ENCODE measurements at places on chromosomes 3 and 15. TPM values are rescaled to one million over a fixed set of nuclear protein-coding genes. Genes with fewer than 3 reads are reported as not detected.

The SLC35G2 gene
- total RNA-seq, result 1.6 TPM

The SUCNR1 gene
- total RNA-seq, result not detected

DNA sequence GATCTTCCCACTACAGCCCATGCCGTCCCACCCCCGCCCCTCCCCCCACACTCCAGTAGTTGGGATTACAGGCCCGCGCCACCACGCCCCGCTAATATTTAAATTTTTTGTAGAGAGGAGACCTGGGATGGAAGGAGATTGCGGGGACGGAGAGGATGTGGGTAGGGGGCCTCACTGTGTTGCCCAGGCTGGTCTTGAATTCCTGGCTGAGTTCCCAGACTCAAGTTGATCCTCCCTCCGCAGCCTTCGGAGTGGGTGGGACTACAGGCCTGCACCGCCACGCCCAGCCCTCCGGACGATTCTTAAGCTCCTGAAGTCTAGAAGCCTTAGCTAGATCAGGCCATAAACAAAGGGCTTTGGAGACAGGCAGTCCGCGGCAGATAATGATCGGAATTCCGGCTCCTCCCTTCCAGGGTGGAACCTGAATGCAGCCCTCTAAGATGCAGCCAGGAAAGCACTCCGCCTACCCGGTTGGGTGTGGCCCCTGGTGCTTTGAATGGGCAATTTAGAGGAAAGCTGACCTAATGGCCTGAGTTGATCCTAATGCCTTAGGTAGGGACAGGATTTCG lies at the start of gene DPPA2:
Gene DPPA2, minus strand, starts transcription at position 356 of the 569 bp plus-strand sequence. CDS start 1,975 bp downstream, outside the sequence.
- H3K27ac ChIP-seq, result no peak within 1 kb of the TSS
- no peaks in the 10 kb centered on the region for H3K4me1 ChIP-seq

DNA sequence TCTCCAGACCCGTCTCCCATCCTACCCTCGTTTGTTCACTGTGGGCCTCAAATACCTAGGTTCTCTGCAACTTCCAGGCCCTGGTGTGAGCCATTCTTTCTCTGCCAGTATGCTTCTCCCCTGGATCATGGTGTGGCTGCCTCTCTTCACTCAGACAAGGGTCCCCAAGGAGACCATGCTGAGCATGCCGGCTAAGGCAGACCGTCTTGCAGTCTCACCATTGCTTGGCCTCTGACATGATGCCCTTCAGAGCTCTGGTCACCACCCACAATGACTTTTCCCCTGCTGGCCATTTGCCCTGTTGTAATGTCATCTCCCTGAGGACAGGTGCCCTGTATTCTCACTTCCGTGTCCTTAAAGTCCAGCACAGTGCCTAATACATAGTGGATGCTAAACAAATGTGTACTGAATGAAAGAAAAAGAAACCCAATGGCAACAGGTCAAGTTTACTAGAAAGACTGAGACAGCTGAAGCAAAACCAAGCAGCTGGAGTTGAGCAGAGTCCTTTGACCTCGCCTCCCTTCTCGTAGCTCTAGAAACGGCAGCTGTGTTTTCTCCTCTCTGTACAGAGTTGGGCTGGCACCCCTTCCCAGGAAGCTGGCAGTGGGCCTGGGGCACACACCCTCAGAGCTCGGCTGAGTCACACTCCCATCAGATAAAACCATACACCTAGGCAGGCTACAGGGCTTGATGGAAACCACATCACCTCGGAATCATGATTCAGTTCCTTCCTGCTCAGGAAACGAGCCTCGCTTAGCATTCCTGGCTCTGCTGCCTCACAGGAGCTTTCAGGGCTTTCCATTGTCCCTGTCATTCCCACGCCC lies 8.6 kb downstream of the TLR9 start:
- peak; percentile 63 for DNase-seq
- peak overlapping the region; percentile 78 for H3K4me3 ChIP-seq
- H3K27me3 ChIP-seq, result no peaks in the 10 kb centered on the region
- peak overlapping the region; percentile 88 for H3K27ac ChIP-seq

GRCh38 chr3:74403307-74403706 lies 211.2 kb downstream of the CNTN3 start:
- no peak for DNase-seq
- no peaks in the 10 kb centered on the region for H3K27me3 ChIP-seq
- no peak overlapping the region for H3K27ac ChIP-seq
- no peaks in the 10 kb centered on the region for H3K4me1 ChIP-seq
- H3K4me3 ChIP-seq, result no peak overlapping the region

GRCh38 chr3:180770639-180771038 lies 91.3 kb upstream of the CCDC39 start:
- H3K4me1 ChIP-seq, result no peaks in the 10 kb centered on the region
- H3K36me3 ChIP-seq, result no peaks in the 10 kb centered on the region
- H3K27ac ChIP-seq, result no peak overlapping the region
- no peak overlapping the region for H3K4me3 ChIP-seq
- no peak for DNase-seq

GRCh38 chr15:63500265-63501250 lies 3.8 kb upstream of the USP3 start:
- peaks cover 2% of the 10 kb centered on the region for H3K36me3 ChIP-seq
- H3K27ac ChIP-seq, result peak overlapping the region; percentile 93
- no peaks in the 10 kb centered on the region for H3K27me3 ChIP-seq

- DNase-seq, result no peak
- peak overlapping the region; percentile 74 for H3K4me3 ChIP-seq
These were observed 2.4 kb downstream of the CCR2 start for GRCh38 chr3:46356276-46356675.

DNA sequence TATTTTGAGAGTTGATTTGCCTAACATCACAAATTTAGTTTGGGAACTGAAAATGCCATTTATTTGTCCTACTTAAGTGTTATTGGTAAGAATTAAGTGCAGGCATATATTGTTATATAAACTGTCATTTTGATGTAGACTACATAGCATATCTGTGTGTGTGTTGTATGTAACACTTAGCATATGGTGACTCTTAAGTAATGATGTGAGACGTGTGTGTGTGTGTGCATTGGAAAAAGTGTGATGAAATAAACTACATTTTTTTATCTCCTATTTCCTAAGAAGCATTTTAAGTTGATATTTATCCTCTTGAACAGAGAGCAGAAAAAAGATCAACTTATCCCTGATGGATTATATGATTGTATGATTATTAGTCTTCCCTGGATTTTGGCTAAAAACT lies 588.2 kb upstream of the SUCLG2 start:
- H3K27me3 ChIP-seq, result no peaks in the 10 kb centered on the region
- no peak for DNase-seq
- no peaks in the 10 kb centered on the region for H3K36me3 ChIP-seq
- H3K4me3 ChIP-seq, result no peak overlapping the region
- H3K4me1 ChIP-seq, result no peaks in the 10 kb centered on the region

GRCh38 chr3:88784925-88785324 lies 322.5 kb upstream of the EPHA3 start:
- no peaks in the 10 kb centered on the region for H3K36me3 ChIP-seq
- DNase-seq, result no peak
- no peak overlapping the region for H3K4me3 ChIP-seq
- no peak overlapping the region for H3K27ac ChIP-seq

- H3K27me3 ChIP-seq, result no peaks in the 10 kb centered on the region
- no peak for DNase-seq
- H3K4me3 ChIP-seq, result no peak overlapping the region
- peaks cover 2% of the 10 kb centered on the region for H3K4me1 ChIP-seq
These were observed 23.0 kb downstream of the CACNA2D2 start for GRCh38 chr3:50480471-50480870.

- no peak overlapping the region for H3K27ac ChIP-seq
- no peak for DNase-seq
These were observed 155.6 kb downstream of the TIGIT start for GRCh38 chr3:114449271-114450007.
